ENCODE measurements at places on chromosomes 12 and 14.

- no peak for ATAC-seq
These were observed 42.4 kb downstream of the PDE3A start for GRCh38 chr12:20410734-20411133.

GRCh38 chr12:90712671-90713070, 242.3 kb downstream of the CCER1 start:
- ATAC-seq: no peak

DNA sequence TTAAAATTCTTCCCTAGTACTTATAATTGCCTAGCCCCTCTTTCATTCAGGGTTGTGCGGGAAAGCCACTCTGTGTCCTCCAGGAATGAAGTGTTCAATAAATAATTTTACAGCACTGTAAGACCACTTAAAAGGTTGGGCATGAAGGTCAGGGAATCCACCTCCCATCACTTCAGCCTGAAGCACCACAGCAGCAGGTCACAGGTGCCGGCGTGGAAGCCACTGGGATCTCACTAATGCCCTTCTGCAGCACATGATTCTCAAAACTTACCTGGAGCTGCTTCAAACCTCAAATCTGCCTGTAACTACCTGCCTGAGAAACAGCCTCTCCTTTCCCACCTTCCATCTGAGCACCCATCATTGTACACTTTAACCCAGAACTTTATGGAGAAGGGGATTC, 159.5 kb downstream of the ANO4 start:
- ATAC-seq: no peak

GRCh38 chr14:28651148-28651547, 115.4 kb upstream of the FOXG1 start:
- no peak for ATAC-seq

- ATAC-seq: no peak
These were observed 484 bp upstream of the PRKCH start for GRCh38 chr14:61320806-61321384.

- ATAC-seq: no peak
These were observed 63.9 kb downstream of the ATG14 start for GRCh38 chr14:55347748-55348147.
